ENCODE measurements at places on chromosomes 4 and X. TPM values are rescaled to one million over a fixed set of nuclear protein-coding genes. Genes with fewer than 3 reads are reported as not detected.

Gene SLC16A2
- total RNA-seq = 5.3 TPM

Gene ADGRG4
- total RNA-seq = not detected

Gene NSD2
- total RNA-seq = 85.6 TPM

Gene SYN1
- total RNA-seq = 0.65 TPM

Gene BEX4
- 46.4 TPM for total RNA-seq

Gene CT45A3
- not detected for total RNA-seq

Gene AMMECR1
- 23.7 TPM for total RNA-seq

Gene COL4A6
- total RNA-seq = 2.0 TPM

Gene MID1
- 11.7 TPM for total RNA-seq

Gene DTHD1
- not detected for total RNA-seq

Gene MAGEA6
- not detected for total RNA-seq

All from epithelial cell of proximal tubule (primary cell).